ENCODE measurements at places on chromosomes 13 and 19.

- DNase-seq: no peak
Observed at GRCh38 chr13:20815464-20815863, 41.7 kb upstream of the EEF1AKMT1 start.

- DNase-seq: no peak
Observed at GRCh38 chr13:21050288-21051197, 10.8 kb downstream of the LATS2 start.

DNA sequence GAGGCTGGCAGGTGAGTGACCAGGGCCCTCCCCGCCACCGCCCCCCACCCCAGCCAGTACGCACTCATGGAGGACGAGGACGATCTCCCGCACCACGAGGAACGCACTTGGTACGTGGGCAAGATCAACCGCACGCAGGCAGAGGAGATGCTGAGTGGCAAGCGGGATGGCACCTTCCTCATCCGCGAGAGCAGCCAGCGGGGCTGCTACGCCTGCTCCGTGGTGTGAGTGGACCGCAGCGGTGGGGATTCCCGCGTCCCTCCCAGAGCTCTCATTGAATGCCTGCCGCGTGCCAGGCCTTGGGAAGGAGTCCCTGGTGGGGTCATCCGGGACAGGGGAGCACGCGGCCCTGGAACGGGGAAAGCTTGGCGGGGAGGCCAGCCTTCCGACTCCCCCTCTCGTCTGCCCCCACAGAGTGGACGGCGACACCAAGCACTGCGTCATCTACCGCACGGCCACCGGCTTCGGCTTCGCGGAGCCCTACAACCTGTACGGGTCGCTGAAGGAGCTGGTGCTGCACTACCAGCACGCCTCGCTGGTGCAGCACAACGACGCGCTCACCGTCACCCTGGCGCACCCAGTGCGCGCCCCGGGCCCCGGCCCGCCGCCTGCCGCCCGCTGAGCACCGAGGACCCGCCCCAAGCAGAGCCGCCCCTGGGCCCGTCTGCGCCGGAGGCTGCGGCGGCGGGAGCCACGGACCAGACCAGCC is 4.8 kb upstream of the IFI30 start:
- no peak for DNase-seq

GRCh38 chr19:17245535-17245984 is at the start of gene NR2F6:
Gene NR2F6 (minus strand): TSS chr19:17245919. CDS start chr19:17245220, 699 bp downstream.
- no peak for DNase-seq

DNA sequence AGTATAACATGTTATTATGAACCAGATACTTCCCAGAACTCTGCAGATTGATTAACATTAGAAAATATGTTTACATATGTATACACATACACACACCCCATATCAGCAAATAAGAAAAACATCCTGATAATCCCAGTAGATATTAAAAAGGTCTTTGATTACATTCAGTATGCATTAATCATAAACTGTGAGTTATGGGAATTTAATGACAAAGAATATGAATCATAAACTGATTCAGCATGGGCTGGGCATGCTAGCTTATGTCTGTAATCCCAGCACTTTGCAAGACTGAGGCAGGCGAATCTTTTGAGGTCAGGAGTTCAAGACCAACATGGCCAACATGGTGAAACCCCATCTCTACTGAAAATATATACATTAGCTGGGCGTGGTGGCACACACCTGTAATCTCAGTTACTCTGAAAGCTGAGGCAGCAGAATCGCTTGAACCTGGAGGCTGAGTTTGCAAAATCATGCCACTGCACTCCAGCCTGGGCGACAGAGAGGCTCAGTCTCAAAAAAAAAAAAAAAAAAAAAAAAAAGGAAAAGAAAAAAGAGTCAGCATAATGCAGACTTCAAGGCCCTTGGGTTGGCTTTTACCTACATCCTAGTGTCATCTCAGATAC is 581.9 kb upstream of the PRR20A start:
- no peak for DNase-seq

DNA sequence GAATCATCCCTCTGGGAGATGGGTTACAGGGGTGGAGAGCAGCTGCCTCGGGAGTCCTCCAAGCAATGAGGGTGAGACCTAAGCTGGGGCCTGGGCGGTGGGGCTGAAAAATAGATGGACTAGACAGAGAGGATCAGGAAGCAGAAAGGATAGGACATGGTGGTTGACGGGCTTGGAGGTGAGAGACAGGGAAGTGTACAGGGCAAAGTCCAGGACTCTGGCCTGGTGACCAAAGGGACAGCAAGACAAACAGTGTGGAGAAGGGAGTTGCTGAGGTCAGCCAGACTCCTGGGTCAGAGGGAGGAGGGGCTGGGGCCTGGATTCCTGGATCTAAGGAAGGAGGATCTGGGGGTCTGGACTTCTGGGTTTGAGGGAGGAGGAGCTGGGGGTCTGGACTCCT is 5.5 kb downstream of the PHLDB3 start:
- no peak for DNase-seq

DNA sequence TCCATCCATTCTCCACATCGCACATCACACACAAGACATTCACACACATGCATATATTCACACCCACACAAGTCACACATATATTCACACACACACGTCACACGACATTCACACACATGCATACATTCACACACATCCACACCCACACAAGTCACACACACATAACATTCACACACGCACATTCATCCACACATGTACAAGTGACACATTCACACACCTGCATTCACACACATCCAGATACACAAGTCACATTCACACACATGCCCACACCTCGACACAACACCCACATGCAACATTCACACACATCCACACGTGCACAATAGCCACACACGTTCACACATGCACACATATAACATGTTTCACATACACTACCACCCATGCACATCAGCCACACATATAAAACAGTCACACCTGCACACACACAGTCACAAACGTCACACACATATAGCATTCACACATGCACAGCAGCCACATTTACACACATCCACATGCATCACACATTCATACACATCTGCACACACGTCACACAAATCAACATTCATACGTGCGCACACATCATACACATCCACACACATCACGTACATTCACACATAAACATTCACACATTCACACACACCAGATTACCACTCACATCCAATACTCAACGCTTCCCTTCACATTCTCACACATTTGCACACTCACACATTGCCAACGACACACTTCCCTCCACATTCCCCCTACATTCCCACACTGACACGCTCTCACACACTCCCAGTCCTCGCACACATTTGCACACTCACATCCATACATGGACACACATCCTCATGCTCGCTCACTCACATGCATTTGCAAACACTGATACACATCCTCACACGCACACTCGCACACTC is 41.0 kb downstream of the ANKRD10 start:
- no peak for DNase-seq

- no peak for DNase-seq
Observed at GRCh38 chr19:51599084-51599483, 28.0 kb downstream of the ZNF175 start.

DNA sequence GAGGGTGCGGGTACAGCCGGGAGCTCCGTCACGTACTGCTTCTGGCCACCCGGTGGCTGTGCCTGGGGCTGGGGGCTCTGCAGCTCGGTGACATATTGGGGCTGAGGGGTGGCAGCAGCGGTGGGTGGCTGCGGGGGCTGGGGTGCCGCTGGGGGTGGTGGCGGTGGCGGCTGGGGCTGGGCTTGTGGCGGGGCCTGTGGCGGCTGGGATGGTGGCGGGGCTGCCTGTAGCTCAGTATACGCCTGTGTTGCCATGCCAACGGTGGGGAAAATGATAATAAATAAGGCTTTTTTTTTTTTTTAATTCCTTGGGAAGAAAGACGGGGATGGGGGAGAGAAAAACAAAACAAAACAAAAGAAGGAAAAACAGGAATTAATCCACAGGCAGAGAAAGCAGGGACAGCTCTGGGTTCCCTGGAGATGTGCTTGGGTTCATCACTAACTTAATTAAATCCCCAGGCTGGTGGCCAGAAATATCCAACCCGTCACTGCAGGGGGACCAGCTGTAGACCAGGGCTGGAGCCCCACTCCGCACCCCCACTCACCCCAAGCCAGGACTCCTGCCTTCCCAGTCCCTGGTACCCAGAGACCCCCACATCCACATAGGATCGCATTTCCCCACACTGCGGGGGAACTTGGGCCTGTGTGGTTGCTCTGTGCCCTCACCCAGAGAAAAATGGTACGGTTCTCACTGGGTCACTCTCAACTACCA is 12.4 kb downstream of the RFX1 start:
- no peak for DNase-seq

DNA sequence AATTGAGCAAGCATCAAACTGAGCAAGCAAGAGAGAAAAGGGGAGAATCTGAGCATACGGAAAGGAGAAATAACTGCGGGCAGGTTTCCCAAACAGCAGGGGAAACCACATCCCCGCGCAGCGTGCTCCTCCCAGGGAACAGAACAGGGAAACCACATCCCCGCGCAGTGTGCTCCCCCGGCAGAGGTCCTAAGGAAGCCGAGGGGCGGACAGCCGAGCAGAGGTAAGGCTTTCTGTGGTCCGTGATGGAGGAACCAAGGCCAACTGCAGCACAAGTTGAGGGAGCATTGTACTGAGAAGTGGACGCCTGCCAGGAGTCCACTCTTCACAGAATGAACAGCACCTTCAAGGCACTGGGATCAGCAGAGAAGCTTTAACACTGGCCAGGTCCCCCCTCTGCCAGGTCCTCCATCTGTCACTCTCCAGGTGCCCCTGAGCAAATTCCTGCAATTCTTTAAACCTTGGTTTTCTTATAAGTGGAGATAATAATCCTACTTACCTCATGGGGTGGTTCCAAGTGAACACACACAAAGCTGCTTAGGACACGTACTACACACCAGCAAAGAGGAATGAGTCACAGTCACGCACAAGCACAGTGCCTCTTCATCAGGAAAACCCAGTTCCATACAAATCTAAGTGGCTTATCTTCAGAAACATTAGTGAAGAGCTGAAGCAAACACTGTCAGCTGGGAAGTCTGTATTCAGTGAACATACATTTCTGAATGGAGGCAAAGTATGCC is 23.0 kb upstream of the LAMP1 start:
- no peak for DNase-seq

GRCh38 chr13:57212989-57213388 is 46.0 kb downstream of the PRR20E start:
- DNase-seq: no peak

DNA sequence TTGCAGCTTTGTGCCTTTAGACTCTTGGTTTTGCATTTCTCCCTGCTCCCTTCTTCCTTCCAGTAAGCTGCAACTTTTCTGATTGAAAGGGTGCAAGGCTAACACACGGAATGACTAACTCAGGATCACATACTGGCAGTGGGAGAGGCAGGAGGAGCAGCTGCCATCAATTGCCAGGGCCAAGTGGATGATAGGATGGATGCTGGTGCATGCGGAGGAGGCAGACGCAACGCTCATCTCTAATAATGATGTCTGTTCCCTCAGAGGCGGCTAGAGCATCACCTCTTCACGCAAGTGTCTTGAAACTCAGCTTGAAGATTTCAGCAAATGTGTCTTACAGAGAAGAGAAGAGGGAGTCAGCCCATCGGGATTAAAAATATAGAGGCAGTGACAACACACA is 49.5 kb upstream of the TPM4 start:
- no peak for DNase-seq

DNA sequence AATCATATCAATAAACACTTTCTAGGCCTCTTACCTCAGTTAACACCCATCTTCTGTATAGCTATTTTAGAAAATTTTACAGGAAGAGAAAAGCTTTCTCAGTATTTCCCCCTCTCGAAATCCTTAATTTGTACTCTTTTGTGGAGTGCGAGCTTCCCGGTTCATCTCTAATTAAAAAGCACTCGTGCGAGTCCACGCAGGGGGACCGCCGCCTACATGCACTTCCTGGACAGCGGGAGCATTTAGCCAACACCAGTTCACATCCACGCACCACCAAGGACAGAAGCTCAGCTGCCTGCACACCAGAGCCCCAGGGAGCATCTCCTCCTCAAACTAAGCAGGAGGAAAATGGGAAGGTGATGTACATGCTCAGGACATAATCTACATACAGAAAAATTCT is 60.0 kb downstream of the RASA3 start:
- DNase-seq: no peak

DNA sequence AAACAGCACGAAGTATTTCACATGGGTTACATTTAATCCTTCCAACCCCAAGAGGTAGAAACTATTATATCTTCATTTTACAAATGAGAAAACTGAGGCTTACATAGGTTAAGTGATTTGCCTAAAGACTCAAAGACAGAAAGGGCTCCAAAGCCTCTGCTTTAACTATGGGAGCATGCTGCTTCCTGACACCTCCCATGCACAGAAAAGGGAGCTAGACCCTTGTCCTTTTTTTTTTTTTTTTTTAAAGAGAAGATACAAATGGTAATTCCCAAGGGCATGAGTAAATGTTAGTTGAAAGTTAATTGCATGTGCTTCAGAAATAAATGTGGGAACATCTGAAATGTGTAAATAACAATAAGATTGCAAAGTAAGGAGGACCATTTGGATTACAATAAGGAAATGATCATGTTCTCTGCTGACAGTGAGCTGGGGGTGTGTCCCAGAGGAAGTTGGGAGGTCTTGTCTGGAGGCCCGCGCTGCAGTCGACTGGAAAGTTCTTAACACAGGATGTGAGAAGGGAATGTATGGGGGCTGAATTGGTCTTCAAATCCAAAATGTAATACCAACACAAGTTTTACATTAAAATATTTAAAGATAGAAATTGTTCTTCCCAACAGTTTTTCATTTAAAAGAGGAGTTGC is 500.3 kb downstream of the KLF12 start:
- DNase-seq: no peak

DNA sequence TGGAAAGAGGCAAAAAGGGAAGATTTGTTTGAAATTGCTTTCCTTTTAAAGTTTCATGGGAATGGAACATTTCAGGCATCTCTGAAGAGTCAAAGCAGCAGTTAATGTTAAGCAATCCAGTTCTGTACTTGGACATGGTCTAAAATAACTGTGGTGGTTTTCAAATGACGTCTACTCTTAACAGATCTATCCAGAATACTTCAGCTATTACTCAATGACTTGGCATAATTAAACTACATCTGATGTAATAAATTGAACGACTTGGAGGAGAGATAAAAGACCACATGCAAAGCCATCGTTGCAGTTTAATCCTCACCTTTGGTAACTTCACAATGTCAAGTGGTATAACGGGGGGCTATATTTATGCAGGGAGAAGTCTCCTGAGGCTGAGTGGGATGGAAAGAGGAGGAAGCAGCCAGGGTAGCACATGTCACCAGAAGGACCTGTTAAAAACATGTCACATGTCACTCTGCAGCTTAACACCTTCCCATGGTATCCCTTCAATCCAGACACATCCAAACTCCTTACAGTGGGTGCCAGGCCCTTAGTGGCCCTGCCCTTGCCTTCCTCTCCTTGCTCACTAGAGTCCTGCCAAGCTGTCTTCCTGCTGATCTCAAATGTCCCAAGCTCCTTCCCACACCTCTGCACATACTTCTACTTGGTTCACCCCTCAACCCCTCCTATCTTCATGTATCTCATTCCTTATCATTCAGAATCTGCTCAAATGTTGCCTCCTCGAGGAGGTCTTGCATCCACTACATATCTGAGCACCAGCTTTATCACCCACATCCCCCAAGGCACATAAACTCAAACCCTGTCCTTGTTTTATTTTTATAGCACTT is 327.8 kb downstream of the SUCLA2 start:
- no peak for DNase-seq

DNA sequence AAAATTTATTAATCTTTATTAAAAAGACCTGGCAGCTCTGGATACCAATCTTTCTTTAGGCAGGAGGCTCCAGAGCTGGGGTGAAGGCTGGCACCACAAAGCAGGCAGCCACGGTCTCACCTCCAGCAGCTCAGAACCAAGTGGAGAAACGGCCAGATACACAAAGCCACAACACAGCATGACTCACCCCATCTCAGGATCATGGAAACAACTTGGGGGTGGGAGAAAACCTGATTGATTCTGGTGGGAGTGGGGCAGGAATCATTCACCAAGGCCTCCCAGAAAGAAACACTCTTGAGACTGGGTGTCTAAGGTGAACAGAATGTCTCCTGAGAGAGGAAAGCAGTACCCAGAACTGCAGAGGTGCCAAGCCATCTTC is 64.2 kb downstream of the CRYL1 start:
- peak; percentile 29 for DNase-seq

Measured in stimulated activated CD4-positive, alpha-beta T cell treated with anti-CD3 and anti-CD28 coated beads, Interleukin-2, amount 100 ng/mL, for 4 hours (primary cell).